ENCODE measurements at places on chromosomes 4 and X. TPM values are rescaled to one million over a fixed set of nuclear protein-coding genes. Genes with fewer than 3 reads are reported as not detected.

Gene GPM6B
- total RNA-seq, result not detected

Gene PARM1
- total RNA-seq, result 0.52 TPM

Gene GABRB1
- not detected for total RNA-seq

Gene PDE5A
- 6.7 TPM for total RNA-seq

Gene CLNK
- 0.12 TPM for total RNA-seq
